ENCODE measurements at places on chromosomes 3 and 15.

GRCh38 chr3:14760185-14760584, 58.6 kb upstream of the FGD5 start:
- DNase-seq = no peak

DNA sequence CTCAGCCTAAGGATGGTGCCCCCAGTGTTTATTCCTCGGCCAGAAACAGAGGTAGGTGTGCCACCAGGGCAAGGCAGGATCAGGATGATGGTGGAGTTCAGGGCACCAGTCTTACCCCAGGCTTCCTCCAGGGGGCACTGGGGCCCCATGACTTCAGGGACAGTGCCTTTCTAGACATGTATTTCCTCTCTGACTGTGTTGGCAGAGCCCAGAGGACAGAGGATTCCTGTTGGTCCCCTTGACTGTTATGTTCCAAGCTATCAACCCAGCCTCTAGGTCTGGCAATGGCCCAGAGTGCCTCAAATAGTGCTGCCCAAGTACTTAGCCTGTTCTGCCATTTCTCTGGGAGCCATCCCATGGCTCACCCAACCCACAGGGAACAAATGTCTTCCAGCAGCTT, 2.8 kb downstream of the HEMK1 start:
- DNase-seq = no peak

GRCh38 chr3:115325539-115325938, 178.5 kb upstream of the ZBTB20 start:
- DNase-seq = no peak

DNA sequence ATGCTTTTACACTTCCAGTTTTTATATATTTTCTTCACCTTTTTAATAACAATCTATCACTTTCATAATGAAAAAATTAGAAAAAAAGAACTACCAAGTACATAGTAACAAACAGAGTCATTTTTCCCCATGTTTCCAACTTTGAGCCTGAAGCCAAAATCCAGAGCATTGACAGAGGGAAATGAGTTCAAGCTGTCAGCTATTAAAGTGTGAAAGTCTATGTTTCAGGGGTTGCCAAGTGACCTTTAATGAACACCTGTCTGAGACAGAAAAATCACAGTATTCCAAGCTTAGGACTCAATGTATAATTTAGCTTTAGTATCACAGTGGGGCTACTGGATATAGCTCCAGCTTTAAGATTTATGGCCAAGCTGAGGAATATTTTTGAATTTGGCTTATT, 128.3 kb upstream of the GADL1 start:
- DNase-seq = no peak

- no peak for DNase-seq
Measured at GRCh38 chr3:172213200-172213599, 173.8 kb downstream of the FNDC3B start.

GRCh38 chr3:107740992-107741896, 218.5 kb downstream of the BBX start:
- DNase-seq = no peak

GRCh38 chr3:159938714-159939113, 49.9 kb upstream of the IL12A start:
- DNase-seq = no peak

DNA sequence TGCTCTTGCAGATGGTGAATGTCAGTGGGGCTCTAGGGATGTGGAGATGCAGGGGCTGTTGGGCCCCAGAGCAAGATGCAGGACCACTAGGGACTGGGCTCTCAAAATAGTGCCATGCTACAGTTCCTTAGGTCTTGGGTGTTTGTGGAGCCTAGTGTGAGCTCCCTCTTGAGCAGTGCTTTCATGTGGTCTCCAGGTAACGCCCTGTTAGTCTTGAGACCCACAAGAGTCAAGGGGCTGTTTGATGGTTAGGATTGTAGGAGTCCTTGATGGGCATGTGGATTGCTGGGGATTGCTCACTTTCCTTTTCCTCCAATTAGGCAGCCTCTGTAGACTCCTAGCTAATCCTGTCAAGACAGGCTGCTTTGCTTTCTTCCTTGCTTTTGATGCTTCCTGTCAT, 56.0 kb downstream of the CCDC66 start:
- no peak for DNase-seq

- DNase-seq = no peak
Measured at GRCh38 chr3:69811452-69812401, 72.5 kb downstream of the MITF start.

- no peak for DNase-seq
Measured at GRCh38 chr3:193971261-193971751, 164.6 kb upstream of the HES1 start.

DNA sequence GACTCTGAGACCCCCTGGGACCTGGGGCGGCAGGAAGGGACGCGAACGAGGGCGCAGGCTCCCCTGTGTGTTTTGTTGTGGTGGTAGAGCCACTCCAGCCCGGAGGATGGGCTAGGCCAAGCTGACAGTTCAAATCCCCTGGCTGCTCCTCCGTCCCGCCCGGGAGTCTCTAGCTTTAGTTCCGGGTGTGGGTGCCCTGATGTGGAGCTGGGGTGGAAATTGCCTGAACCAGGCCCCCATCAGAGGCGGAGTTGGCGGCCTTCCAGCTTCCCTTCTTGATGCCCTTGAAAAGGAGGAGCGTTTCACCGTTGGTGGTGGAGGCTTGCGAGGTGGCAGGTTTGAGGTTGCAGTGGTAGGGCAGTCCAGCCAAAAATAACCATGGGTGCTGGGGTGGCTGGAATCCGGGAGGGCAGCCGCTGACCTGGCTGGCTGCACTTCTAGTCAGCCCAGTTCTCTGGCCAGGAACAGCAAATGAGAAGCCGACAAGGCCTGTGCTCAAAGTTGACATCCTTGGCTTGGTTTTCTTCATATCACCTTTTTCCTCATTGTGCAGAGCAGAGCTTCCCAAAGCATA, 817 bp downstream of the CLK3 start:
- peak; percentile 35 for DNase-seq

GRCh38 chr15:43975326-43975725, 148.5 kb downstream of the WDR76 start:
- no peak for DNase-seq

GRCh38 chr3:99559196-99559595, 79.2 kb upstream of the COL8A1 start:
- no peak for DNase-seq

GRCh38 chr3:108662142-108662738, 72.7 kb downstream of the DZIP3 start:
- DNase-seq = no peak

DNA sequence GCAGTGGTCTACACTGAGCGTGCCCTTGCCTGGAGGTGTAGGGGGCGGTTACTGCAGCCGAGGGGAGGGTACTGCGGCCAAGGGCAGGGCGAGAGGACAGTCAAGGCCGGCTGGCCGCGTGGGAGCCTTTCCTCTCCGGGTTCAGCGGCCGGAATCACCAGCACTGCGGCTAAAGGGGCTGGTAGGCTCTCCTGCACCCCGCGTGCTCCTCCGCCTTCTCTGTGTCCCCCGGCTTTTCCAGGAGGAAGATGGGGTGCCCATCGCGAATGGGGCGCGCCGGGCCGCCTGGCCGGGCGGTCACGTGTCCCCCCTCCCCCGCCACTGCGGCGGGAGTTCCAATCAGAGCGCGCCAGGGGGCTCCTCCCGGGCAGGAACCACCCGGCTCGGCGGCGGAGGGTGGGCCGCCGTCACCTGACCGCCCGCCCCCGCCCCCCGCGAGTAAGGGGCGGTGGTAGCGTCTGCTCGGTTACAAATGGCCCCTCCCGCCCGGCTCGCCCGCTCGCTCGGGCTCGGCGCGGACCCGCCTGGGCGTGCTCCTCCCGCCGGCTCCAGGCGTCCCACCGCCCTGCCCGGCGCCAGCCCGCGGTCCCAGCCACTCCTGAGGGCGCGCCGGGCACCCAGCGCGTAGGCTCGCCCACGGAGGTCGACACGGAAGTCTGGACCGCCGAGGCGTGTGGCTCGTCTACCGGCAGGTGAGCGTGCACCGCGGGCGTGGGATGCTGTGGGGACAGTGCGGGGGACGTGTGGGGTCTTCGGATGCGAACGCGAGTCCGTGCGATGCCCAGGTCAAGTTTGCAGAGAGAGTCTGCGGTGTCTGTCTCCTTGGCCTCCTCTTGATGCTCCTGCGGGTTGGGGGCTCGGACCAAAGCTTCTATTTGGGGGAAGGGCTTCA, 242.6 kb upstream of the TOPAZ1 start:
- no peak for DNase-seq

DNA sequence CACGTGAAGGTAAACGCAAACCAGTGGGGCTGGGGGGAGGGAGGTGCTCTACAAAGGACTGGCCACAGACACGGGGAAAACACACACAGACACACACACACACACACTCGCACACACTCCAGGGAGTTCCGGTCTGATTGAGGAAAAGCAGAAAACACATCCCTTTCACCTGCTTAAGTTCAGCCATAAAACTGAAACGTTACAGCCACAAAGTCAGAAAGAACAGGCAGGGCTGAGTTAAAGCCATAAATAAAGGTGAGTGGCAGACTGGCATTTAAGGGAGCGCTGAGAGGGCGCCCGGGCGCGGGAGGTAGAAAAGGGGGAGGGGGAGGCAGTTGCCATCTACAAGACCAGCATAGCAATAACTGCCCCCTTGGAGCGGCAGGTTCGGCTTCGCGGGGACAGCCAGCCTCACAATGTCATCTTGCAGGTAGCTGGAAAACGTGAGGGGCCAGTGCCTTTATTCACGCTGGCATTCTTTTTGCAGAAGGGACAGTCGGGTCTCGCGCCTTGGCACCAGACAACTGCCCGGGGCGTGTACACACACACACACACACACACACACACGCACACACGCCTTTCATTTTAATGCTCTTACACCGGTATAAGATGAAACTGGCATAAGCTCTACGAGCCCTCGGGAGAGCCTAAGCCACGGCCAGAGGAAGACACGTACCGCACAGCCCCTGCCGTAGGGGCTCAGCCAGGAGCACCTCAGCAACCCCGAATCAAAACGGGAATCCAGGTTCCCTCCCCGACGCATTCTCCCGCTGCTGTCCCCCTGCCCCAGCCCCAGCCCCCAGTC, 866 bp downstream of the TNIK start:
- DNase-seq = peak; percentile 33

DNA sequence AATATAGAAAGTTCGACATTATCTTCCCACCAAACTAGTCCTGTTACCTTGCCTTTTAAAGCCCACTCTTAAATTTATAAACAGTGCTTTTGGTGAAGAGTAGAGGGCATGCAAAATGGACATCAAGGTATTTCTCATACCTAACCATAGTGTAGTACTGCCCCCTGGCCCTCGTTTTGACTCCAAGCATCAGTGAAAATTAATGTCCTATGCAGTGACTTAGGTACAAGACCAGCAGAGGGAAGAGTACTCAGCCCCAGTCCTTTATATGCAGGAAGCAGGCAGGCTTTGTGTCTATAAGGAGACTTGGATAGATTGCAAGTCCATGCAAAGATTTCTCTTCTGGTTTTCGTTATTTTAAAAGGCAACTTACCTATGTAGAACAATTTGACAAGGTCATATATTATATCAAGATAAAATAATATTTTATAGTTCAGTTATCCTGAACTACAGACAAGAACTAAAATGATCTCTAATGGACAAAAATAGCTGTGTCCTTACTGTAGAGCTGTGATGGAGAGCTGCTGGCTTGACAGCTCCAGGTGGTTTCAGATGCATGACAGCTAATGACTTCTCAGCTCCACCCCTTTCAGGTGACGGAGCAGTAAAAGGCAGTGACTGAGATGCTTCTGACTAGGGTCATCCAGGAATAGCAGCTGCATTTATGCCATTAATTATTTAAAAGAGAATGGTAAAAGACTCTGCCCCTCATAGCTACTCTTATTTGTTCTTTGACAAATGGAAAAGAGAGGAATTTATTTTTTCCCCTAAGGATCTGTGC, 646.1 kb downstream of the SQOR start:
- DNase-seq = no peak

GRCh38 chr3:158095111-158095813, 11.0 kb downstream of the SHOX2 start:
- DNase-seq = no peak

DNA sequence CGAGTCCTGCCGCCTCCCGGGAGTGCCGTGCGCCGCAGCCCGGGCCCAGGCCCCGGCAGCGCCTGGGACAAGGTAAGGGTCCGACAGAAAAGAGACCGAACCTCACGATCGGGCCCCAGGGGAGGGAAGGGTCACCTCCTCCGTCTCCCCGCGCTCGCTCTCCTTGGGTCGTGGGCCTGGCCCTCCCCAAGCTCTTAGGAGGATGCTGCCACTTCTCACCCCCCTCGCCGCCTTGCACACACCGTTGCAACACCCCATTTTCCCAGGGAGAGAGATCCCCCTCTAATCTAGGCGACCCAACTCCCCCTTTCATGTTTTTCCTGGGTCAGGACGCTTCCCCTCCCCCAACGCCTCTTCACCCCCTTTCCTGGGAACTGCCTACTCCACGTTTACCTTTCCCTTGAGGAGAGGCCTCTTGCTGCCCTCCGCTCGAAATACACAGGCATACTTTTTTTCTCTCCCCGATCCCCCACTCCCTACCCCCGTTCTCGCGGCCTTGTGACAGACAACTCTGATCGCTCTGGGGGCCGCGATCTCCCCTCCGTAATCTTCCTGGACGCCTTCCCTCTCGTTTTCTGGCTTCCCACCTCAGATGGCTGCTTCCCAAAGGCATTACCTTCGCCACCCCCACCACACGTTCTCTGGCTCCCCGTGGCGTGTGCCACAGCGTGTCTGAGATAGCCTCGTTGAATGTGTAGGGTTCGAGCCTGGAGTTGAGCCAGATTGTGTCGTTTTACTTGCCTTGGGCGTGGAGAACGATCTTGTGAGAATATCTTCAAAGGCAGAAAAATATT, 688 bp downstream of the SETD5 start:
- no peak for DNase-seq

DNA sequence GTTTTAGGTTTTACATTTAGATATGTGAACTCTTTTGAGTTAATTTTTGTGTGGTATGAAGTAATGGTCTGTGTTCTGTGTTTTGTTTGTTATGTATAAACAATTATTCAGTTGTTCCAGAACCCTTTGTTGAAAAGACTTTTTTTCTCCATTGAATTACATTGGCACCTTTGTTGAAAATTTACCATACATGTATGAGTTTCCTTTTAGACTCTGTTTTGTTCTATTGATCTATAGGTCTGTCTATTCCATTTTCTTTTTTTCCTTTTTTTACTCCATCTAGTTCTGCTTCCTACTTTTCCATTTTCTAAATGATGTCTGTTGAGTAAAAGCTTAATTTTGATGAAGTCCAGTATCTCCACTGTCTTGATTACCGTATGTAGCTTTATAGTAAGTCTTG, 31.4 kb downstream of the ARIH2 start:
- no peak for DNase-seq
